ENCODE measurements at places on chromosomes 12 and 14. TPM values are rescaled to one million over a fixed set of nuclear protein-coding genes. Genes with fewer than 3 reads are reported as not detected.

DNAI7 gene
- polyA plus RNA-seq: 5.7 TPM

- DNase-seq: no peak
Measured at GRCh38 chr12:104576980-104577580, 120.3 kb downstream of the CHST11 start.

ZNF384 gene
- polyA plus RNA-seq: 80.3 TPM

LGR5 gene
- polyA plus RNA-seq: 2.6 TPM

DNA sequence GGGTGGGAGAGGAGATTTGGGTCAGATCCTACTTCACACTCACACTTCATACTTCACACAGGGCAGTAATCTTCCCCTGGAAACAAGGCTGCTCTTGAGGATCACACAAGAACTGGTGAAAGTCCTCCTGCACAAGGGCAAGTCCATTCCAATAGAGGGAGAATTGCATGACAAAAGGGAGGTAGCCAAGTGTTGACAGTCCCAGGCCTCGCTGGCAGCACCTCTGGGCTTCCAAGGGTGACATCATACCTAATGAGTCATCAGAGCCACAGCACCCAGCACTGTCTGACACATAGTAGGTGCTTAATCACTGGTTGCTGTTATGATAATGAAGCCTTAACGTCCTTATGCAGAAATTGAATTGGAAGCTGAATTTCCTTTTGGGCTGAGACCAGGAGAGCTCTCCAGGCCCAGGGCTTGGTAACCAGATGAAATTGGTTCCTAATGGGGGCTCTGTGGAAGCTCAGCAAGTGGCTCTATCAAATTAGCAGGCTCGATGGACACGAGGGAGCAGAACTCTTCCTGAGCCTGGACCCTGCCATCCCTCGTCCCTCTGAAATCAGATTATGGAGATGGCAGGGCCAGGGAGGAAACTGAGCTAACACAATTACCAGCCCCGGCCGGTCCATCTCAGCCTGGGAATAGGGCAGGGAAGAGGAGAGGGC is 58.8 kb upstream of the ACTN1 start:
- no peak for DNase-seq

DNA sequence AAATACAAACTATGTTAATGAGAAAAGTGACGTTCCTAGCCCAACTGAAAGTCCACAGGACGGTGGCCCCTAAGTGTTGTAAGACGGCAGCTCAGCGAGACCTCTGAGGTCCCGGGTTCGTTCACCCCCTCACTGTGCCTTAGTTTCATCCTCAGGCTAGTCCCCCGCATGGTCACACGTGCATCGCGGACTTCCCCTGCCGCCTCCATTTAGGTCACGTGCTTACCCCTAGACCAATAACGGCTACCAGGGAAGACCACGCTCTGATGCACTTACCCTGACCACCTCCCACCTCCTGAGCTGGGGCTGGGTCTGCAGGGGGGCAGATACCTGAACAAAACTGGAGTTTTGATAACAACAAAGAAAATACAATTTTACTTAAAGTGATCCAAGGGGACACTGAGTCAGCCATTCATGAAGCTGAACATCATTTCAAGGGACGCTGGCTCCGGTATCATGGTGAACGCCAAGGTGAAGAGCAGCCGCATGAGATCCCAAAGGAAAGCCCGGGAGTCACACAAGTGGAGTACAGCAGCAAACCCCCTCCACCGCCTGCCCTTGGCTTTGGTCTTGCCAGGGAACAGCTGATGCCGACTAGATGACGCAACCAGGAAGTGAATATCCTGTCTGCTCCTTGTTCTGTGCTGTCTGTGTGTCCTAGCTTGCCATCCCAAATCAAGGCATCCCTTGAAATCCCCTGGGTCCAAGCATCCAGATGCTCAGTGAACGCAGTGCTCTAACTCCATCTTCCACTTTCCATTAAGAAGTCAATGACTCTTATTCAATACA is 274.1 kb downstream of the PCNX1 start:
- DNase-seq: no peak

- no peak for DNase-seq
Measured at GRCh38 chr12:50557421-50557820, 52.6 kb downstream of the DIP2B start.

- DNase-seq: no peak
Measured at GRCh38 chr12:105924526-105925208, 214.1 kb downstream of the NUAK1 start.

BCL7A gene
- polyA plus RNA-seq: 14.6 TPM
